ENCODE measurements at places on chromosomes 1 and 21. TPM values are rescaled to one million over a fixed set of nuclear protein-coding genes. Genes with fewer than 3 reads are reported as not detected.

Gene LRRC7
- not detected for polyA plus RNA-seq

Gene GPR25
- polyA plus RNA-seq, result 34.0 TPM

Gene LY9
- 206 TPM for polyA plus RNA-seq

Gene OR2M2
- not detected for polyA plus RNA-seq

Gene CYP4A11
- polyA plus RNA-seq, result not detected

Gene ZNF669
- 15.7 TPM for polyA plus RNA-seq

DNA sequence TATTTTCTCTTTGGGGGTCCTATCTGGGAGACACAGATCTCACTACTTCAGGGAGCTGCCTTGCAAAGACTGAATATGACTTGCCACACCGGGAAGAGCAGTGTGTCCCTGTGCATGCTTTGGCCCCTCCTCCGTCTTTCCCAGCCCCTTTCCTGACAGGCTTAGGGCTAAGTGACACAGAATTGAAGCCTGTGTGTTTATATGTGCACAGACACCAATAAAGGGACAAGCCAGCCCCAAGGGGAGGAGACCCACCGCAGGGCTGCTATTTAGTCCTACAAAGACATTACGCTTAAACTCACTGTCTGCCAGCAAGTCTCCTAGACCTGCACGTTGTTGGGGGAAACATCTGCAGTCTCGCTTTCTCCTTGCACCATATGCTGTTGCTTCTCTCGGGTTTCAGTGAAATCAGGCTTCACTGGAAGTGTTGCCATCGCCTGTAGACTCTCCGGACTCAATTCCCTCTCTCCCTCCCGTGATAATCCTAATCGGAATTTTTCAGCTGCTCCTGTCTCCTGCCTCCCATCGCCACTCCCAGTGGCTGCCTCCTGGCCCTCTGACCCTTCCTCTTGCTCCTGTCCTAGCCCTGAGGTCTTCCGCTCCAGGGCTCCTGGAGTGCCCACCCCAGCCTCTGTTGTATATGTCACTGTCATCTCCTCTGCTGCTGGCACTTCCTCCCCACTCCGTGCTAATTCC is 58.5 kb upstream of the LRRC53 start:
- no peak for DNase-seq

GRCh38 chr1:204680051-204680450 is 5.5 kb downstream of the LRRN2 start:
- no peak for DNase-seq

DNA sequence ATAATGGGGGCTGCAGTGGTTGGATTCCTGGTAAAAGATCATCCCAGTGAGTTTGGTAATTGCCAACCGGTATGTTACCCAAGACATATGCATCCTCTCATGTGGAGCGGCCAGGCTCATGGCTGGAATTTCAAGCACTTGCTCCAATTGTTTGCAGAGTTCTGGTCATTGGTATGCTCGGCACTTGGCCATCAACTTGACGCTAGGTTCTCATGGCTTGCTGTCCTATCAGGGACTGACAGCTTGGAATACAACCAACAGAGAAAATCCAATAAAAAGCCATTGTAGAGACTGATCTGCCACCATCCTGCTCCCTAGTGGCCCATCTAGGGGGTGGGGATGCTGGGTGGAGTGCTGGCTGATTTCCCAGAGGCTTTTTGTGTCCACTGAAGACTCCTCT is 120.9 kb downstream of the EDEM3 start:
- DNase-seq, result no peak

GRCh38 chr1:114080511-114081436 is 72.9 kb downstream of the SYT6 start:
- no peak for DNase-seq

- DNase-seq, result no peak
Measured at GRCh38 chr1:107683683-107684082, 281.3 kb downstream of the VAV3 start.

DNA sequence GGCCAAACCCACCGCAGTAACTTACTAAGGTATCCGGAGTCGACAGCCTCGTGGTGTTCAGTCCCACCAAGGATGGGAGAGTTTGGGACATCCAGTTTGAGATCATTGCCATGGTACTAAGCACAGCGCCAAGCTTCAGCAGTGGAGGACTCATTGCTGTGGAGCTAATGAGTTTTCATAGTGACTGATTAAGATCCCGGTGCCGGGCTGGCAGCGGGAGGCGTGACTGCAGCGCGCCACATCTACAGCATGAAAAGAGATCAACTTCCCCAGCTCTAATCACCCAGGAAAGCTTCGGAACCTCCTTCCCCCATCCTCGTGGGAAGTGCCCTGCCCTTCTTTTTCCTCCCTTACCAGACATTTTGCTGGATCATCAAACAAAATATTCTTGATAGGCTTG is 149.9 kb downstream of the OLFM3 start:
- DNase-seq, result no peak

- DNase-seq, result no peak
Measured at GRCh38 chr1:117783606-117784396, 145.6 kb downstream of the GDAP2 start.

DNA sequence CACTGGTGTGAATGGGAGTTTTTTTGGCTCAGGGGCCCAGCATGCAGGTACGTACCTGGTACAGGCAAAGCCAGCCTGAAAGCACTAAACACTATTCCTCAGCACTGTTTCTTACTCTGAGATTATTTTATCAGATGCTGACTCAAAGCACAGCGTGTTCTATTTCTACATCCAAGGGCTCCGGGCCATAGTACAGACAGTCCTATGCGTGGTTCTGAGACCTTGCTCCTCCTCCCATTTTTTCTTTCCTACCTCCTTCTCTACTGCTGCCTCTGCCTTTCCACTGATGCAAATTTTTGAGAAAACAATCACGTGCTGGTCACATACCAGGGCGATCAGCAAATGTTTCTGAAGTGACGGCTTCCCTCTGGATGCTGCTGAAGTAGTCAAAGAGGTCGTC is 36.3 kb downstream of the PDPN start:
- DNase-seq, result no peak

GRCh38 chr1:21517660-21518480 is 8.6 kb downstream of the ALPL start:
- no peak for DNase-seq

DNA sequence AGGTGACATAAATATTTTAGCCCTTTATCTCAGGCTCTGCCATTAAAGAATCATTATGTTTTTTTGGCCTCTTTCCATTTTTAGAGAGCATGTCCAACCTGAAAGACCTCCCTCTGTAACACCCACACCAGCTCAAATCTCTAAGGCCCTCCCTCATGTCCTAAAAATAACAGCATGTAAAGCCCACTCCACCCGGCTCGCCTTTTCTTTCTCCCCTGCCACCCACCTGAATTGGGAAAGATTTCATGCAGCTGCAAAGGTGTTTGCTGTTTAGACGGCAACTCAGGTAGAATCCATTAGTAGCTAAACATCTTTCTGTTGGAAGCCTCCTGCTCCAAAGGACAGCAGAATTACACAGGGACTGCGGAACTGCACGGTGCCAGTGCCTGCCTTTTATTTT is 79.9 kb downstream of the DMRTA2 start:
- no peak for DNase-seq

GRCh38 chr1:15412175-15412800 is 2.6 kb downstream of the EFHD2 start:
- DNase-seq, result peak; percentile 77

GRCh38 chr1:93669369-93669768 is 12.3 kb downstream of the BCAR3 start:
- DNase-seq, result no peak

DNA sequence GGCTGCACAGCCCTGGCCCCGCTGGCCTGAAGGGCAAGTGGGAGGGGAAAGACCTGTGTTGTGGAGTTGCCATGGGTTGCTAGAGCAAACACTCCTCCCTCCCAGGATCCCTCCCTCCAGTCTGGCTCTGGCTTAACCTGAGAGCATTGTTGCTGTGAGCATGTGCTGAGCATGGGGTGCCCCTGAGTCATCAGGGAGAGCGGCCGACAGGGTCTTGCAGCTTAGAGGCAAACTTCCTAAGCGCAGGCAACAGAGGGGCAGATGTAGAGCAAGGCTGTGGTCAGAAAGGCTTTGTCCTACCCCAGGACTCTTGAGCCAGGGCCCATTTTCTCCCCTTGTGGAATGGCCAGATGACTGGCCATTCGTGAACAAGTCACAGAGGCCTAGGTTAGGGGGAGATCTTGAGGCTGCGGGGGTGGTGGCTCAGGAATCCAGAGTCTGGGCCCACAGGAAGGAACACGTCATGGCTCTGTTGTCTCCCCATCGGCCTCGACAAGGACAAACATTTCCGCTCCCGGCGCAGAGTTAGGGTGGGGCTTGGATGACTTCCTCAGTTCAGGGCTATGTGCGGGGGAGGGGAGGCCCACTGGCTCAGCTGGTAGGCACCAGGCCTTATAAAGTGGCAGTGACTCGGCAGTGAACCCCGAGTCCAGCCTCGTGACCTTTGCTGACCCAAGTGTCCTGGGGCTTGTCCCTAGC is 362 bp upstream of the DYNLT4 start:
- peak; percentile 90 for DNase-seq

GRCh38 chr1:218570456-218570855 is 225.3 kb downstream of the TGFB2 start:
- DNase-seq, result no peak

DNA sequence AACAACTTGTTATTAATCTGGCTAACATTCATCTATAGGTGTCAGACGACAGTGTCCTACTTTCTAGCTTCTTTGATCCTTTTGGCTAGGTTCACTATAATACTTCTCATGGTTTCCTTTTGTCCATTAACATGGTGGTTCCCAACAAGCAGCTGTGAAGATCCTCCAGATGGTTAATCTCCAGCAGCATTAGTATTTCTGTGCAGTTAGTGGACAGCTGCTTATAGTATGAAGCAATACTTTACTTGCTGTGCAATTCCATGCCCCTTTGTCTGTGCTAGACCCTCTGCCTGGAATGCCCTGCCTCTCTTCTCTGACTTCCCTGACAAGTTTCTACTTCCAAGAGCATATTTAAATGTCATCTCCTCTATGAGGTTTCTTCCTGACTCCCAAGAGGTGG is 41.7 kb upstream of the ARHGAP29 start:
- no peak for DNase-seq

DNA sequence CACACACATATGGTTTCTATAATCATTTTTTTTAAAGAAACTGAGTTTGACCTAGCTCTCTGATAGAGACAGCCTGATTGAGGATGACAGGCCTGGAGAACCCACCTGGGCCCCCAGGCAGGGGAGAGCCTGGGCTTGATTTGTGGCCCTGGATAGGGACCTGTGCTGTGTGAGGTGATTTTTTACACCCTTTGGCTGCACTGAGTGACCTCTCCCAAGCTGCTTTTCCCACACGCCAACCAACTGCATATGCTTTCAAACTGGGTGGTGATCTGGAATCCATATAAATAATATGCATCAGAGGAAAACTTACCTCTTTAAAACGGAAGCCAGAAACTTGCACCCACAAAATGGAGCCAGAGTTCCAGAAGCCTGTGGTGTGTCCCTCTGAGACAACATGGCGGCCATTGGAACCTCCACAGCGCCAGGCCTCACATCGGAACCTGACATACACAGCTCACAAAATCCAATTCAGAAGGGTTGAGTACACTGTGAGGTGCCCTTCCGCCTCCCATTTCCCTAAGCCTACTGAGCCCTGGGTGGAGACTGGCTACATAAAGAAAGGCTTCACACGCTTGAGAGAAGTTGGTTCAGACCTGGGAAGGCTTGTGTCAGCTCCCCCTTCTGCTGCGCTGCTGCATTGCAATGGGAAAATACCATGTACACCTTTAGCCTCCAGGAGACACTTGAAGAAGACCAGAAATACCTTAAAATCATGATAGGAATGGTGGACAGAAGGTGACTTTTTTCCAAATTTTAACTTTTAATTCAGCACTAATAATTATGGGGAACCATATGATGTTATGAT is 160.7 kb downstream of the HHIPL2 start:
- DNase-seq, result no peak

DNA sequence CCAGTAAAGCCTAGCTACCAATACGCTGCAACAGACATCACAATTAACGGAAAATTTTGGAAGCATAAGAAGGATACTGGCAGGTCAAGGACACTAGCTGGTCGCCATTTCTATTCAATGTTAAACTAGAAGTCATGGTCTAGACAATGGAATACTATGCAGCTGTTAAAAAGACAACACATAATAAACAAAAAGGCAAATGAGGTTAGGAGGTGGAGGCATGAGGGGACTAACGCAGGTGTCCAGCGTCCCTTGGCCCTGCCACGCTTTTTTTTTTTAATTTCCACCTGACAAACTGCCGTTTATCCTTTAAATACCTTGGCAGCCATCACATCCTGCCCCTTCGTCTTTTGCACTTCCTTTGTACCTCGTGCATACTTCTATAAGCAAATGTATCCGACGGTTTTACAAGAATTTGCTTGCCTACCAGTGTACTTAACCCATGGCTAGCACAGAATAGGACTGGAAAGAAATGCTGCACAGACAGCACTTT is 698 bp upstream of the SLC22A15 start:
- DNase-seq, result no peak
